ENCODE measurements at places on chromosomes 2 and 18.

DNA sequence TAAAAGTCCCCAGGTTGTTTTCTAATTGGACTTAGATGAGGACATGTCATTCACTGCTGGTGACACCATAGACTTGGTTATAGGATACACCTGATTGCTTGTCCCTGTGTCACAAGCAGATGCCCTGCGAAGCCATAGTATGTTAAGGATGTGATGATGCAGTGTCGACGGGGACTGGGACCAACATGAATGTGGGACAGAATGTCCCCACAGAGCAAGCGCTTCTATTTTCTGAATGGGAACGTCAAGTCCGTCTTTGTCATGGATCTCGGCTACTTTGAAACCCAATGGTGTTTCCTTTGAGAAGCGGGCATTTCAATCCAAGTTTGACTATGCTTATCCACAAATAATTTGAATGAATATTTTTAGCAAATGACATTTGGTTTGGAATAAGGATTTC lies 2.1 kb downstream of the GCG start:
- DNase-seq = no peak

DNA sequence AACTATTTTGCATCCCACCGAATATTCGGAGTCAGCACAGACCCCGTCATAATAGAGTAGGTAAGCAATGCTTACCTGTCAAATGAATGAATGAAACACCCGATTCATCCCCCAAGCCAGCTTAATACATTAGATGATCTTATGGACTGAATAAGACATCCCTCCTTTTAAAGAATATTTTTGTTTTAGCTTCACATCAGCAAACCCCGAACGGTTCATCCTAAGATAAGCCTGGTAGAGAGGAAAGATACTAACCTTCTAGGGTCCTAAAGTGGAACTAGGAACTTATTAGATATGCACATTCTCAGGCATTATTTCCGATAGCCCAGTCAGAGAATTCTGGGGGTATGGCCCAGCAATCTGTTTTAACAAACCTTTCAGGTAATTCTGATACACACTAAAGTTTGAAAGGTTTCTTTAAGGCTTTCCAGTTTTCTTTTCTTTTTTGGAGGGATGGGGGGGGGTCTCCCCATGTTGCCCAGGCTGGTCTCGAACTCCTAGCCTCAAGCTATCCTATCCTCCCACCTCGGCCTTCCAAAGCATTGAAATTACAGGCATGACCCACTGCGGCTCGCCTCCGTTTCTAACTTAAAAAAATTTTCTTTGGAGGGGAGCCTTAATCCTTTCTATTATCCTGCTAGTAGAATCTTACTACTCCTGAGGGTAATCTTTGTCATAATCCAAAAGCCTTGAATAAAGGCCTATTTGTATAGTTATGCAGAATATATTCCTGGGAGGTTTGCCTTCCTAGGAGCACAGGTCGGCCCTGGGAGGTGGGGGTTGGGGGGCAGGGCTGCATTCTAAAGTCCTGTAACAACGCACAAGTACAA lies 1.0 kb upstream of the ACTR3 start:
- DNase-seq = no peak

GRCh38 chr2:118635891-118636290 lies 211.6 kb downstream of the EN1 start:
- DNase-seq = no peak

DNA sequence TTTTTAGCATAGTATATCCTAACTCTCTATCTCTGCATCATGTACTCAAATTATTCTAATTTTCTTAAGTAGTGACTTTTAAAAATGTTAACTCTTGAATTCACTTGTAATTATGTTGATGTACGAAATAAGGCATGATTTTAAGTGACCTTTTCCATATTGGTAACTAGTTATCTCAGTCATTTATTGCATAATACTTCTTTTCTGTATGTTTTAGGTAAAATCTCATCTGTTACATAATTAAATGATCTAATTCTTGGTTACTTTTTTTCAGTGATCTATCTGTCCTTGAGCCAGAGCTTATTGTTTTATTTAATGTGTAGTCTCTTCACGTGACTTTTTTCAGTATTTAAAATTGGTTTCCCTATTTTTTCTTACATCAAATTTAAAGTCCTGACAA lies 4.8 kb upstream of the UBE2E3 start:
- no peak for DNase-seq

- no peak for DNase-seq
These were observed 2.5 kb upstream of the HS6ST1 start for GRCh38 chr2:128320906-128321771.

DNA sequence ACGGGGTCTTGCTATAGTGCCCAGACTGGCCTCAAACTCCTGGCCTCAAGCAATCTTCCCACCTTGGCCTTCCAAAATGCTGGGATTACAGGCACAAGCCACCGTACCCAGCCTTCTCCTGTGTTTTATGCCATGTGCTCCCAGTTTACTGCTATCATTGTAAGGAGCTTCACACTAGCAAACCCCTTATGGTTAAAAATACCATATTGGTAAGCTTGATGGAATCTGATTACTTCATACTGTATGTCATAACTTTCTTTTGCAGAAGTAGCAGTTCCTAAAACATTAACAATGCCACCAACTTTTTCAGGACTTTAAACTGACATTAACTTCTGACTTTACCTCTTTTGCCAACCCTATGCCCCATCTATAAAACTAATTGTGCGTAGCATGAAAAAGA lies 36.2 kb downstream of the HAT1 start:
- DNase-seq = no peak

- no peak for DNase-seq
These were observed 20.9 kb downstream of the SLC39A6 start for GRCh38 chr18:36108196-36108595.

- DNase-seq = no peak
These were observed 28.7 kb upstream of the CABLES1 start for GRCh38 chr18:23106575-23106974.

GRCh38 chr2:58954880-58955385 lies 713.8 kb upstream of the FANCL start:
- DNase-seq = no peak

DNA sequence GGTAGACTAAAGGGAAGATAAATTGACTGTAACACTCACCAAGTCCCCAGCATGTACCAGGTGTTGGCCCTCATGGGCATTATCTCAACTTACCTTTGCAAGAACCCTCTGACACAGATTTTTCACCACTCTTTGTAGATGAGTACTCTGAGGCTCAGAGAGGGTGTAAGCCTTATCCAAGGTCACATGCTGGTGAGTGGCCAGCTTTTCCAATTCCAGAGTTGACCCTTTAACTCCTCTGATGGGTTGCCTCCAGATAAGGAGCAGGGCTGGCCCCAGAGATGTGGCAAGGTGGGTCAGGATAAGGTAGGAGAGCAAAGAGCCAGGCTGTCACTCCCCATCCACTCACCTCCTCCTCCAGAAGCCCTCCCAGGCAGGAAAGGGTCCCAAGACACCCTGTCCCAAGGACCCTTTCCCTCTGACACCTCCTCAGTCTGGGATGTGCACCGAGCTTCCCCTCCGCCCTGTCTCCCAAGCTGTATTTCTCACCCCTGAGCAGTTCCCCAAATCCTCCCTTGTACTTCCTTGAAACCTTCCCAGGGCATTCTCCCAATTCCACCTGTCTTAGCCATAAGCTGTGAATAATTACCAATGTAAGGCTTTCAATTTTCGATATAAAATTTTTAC lies 165.9 kb downstream of the ZFP36L2 start:
- no peak for DNase-seq

- peak; percentile 87 for DNase-seq
These were observed 62.9 kb upstream of the SERPINE2 start for GRCh38 chr2:224101820-224102630.

DNA sequence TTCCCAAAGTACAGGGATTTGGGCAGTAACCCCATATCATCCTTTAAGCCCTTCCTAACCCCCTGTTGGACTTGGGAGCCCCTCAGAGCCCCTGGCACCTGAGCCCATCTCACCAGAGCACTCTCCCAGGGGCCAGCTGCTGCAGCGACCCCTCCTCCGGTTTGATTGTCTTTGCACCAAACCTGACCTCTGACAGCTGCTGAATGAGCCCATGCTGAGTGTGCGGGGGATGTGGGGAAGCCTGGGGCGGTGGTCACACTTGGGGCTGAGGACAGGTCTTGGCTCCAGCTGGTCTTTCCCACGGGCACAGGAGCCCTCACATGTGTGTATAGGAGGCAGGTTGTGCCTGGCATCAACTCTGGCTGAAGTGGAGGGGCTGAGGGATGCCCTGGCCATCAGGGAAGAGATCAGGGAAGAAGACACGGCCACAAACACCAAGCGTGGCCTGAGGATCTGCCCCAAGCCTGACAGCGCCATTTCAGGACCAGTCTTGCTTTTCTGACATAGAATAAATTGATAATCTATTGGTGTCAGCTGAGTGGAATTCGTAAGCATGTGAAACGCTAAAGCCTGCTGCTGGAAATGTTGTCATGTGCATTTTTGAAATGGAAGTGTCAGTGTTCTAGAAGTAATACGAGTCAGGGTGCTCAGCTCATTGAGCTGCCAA lies 102.4 kb downstream of the ACKR3 start:
- no peak for DNase-seq

GRCh38 chr2:120686511-120687168 lies 49.0 kb upstream of the GLI2 start:
- no peak for DNase-seq

DNA sequence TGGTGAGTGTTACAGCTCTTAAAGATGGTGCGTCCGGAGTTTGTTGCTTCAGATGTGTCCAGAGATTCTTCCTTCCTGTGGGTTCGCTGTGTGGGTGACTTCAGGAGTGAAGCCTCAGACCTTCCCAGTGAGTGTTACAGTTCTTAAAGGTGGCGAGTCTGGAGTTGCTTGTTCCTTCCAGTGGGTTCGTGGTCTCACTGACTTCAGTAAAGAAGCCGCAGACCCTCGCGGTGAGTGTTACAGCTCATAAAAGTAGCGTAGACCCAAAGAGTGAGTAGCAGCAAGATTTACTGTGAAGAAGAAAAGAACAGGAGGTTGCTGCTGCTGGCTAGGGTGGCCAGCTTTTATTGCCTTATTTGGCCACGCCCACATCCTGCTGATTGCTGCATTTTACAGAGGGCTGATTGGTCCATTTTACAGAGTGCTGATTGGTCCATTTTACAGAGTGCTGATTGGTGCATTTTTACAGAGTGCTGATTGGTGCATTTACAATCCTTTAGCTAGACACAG lies 34.0 kb upstream of the SPTBN1 start:
- DNase-seq = no peak

GRCh38 chr2:13876491-13877037 lies 756.0 kb upstream of the LRATD1 start:
- DNase-seq = no peak

DNA sequence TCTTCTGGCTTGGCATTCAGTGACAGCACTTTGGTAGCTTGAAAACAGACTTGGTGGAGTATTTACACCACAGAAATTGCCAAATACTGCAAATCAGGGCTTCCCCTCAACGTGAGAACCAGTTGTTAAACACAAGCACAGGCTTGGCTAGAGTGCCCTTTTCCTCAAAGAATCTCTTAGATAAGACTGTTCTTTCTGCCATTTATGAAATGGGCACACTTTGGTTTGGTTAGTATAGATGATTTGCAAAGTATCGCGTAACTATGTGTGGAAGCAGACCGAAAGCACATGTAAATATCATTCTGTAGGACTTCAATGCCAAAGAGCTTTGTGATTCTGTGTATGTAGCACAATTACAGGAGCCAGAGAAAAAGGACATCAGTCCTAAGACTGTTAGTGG lies 308.2 kb downstream of the DCC start:
- DNase-seq = no peak

- no peak for DNase-seq
These were observed 2.4 kb downstream of the DNAJC10 start for GRCh38 chr2:182718459-182718858.

DNA sequence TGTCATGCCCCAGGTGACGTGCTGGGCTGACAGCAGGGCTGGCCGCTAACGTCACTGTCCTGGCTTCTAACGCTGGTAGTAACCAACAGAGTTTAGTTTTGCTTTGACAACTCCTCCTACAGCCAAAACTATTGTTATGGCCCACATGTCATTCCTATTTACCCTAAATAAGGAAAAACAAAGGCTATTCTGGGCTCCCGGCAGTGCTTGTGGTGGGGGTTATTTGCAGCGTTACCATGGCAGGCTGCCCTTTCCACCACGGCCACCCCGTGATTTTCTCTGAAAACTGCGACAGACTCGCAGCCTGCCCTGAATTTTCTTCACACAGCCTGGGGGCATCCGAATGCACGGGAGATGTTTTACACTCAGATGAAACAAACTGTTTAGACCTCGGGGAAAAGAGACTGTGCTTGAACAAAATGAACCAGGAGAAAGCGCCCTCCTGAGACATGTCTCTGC lies 115.2 kb downstream of the FAM210A start:
- DNase-seq = no peak

GRCh38 chr2:175844169-175844568 lies 157.9 kb downstream of the LNPK start:
- DNase-seq = no peak

GRCh38 chr2:127575941-127576432 lies 40.5 kb downstream of the MYO7B start:
- DNase-seq = no peak

GRCh38 chr2:234674781-234675201 lies 177.9 kb upstream of the ARL4C start:
- DNase-seq = peak; percentile 8

DNA sequence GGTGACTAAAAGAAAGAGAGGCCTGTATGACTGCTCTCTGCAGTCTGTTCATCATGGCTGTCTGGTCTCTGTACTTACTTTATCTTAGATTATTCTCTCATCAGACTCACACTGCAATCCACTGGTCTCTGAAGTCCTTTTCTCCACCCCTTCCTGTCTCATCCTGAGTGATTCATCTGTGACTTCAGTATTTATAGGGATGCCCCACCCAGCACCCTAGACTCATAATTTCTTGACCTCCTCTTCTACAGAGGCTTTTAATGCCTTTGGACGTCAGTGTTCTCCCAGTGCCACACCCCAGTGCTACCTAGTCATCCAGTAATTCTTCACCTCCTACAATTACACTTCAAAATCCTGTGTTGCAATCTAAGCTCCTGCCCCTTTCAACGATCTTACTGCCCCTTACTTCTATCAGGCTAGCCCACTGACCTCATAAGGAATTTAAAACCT lies 14.9 kb upstream of the ITPRID2 start:
- DNase-seq = no peak

GRCh38 chr2:85741211-85741832 lies 12.5 kb upstream of the ATOH8 start:
- DNase-seq = no peak

GRCh38 chr2:16613539-16614011 lies 52.1 kb downstream of the CYRIA start:
- no peak for DNase-seq

DNA sequence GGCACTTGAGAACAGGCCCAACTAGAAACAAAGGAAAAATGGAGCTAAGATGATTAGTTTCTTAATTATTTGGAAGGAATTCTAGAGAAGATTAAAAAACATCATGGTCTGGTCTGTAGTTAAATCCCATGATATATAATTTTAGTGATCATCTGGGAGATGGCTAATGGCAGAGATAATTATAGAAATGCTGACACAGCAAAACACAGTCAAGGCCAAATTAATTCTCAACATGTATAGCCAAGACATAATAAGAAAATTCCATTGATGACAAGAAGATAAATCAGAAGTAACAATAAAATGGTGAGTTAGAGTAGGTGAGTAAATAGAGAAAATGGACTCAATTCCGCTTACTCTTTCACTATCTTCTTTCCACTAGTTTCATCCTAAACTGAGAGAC lies 59.2 kb upstream of the ITGA4 start:
- DNase-seq = no peak

- DNase-seq = no peak
These were observed 93.4 kb upstream of the FN1 start for GRCh38 chr2:215529271-215529670.
